ENCODE measurements at places on chromosomes 2 and 18. TPM values are rescaled to one million over a fixed set of nuclear protein-coding genes. Genes with fewer than 3 reads are reported as not detected.
A peak's percentile ranks its signal among the peaks of the same experiment; 100 is the strongest.

Gene PSTPIP2
- polyA plus RNA-seq: 4.4 TPM

Gene CDKL4
- not detected for polyA plus RNA-seq

Gene YES1
- polyA plus RNA-seq: 12.5 TPM

Gene DNAJC5G
- not detected for polyA plus RNA-seq

Gene ALK
- polyA plus RNA-seq: not detected

Gene TOGARAM2
- polyA plus RNA-seq: not detected

Gene CYP27A1
- polyA plus RNA-seq: 311 TPM

Gene TP53I3
- 11.4 TPM for polyA plus RNA-seq

DNA sequence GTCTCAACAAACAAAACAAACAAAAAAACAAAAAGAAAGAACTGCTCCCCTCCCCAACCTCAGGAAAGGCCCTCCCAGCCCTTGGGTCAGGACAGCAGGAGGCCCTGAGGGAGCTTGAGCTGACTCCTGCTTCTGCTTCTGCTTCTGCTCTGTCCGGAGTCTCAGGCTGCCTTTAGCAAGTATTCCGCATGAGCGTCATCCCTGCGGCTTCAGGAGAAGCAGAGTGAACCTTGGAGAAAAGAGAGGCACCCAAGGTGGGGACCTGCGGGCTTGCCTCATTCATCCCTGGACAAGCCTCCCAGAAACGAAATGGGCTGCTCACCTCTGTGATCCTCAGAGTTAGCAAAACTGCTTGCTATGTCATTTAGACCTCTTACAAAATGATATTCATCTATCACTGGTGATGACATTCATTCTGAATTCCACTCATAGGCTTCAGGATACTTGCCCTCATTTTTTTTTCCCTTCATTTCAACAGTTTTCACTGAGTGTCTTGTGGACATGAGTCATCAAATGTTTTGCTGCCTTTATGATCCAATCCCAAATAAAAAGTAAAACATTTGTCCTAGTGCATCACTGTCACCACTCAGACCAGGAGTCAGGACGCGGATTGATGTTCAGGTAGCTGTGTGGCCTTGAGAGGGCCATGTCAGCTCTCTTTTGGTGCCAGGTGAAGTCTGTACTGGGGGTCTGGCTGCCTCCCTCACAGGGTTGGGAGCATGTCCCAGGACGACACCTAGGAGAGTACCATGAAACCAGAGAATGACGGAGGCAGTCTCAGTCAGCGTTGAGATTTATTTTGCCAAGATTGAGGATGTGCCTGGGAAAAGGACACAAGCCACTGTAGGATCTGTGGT, 51.7 kb downstream of the IMPA2 start:
- DNase-seq: no peak

DNA sequence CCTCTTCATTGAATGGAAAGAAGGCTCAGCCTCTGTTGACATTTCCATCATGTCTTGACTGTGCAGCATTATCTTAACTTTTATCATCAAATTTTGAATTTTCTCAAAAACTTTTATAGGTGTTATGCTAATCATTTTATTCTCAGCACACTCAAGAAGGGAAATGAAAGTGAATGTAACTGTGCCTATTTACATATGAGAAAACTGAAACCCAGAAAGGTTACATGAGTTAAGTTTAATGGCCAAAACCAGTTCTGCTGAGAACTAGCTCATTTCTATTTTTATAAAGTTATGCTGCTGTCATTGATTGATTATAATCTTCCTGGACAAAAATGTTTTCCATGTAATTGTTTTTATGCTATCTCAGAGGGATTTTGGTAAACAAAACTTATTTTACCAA, 618.8 kb upstream of the NRXN1 start:
- DNase-seq: no peak

- DNase-seq: no peak
Observed at GRCh38 chr2:223720367-223720766, 117.0 kb downstream of the AP1S3 start.

- no peak for DNase-seq
Observed at GRCh38 chr2:238096311-238097011, 3.7 kb upstream of the ESPNL start.

- no peak for DNase-seq
Observed at GRCh38 chr18:58359218-58359617, 269.7 kb downstream of the ALPK2 start.

DNA sequence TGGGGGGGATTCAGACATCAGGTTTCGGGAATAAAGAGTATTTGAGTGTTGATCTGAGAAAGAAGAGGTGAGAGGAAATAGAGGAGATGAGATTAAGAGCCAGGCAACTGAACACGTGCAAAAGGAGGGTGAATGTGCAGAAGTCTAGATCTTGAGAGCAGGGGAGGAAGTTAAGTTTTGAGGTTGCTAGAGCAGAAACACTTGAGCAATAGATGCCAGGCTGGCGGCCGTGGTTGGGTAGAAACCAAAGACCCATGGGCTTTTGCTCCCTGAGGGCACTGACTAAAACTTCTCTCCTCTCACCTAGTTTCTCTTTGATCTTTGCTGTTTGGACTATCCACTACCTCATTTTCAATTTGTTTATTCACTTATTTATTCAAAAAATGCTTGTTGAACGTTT, 116.0 kb downstream of the CDC42EP3 start:
- DNase-seq: no peak

GRCh38 chr2:235910067-235910466, 258.1 kb downstream of the GBX2 start:
- DNase-seq: peak; percentile 34

- no peak for DNase-seq
Observed at GRCh38 chr2:224946895-224947294, 95.4 kb downstream of the DOCK10 start.

GRCh38 chr2:127355407-127356008, 32.3 kb downstream of the MAP3K2 start:
- DNase-seq: no peak

- no peak for DNase-seq
Observed at GRCh38 chr18:63192126-63192884, 127.3 kb downstream of the BCL2 start.

DNA sequence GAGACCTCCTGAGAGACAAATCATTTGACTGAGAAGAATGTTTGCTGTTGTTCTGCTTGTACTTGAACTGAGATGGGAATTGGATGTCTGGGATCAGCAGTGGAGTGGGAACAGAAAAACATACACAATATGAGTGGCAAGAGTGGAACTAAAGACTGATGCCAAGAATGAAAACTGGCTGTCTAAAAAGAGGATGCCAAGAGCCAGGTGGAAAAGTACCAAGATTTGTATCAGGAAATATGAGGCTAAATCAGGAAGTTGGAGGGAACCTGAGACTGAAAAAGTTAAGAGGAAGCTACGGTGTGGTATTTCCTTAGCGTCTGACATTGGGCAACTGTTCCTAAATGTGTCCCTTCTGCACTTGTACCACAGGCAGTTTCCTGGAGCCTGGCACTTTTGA, 440.9 kb upstream of the CELF4 start:
- no peak for DNase-seq
